Left lung (tissue), 14 donors: ENCODE measurements at places on chromosomes 12 and 14. TPM values are rescaled to one million over a fixed set of nuclear protein-coding genes. Genes with fewer than 3 reads are reported as not detected.

- DNase-seq, result no peak
Observed at GRCh38 chr12:121108492-121108891, 24.2 kb upstream of the P2RX7 start.

- no peak for DNase-seq
Observed at GRCh38 chr14:72588521-72588920, 305.4 kb downstream of the DPF3 start.

DNA sequence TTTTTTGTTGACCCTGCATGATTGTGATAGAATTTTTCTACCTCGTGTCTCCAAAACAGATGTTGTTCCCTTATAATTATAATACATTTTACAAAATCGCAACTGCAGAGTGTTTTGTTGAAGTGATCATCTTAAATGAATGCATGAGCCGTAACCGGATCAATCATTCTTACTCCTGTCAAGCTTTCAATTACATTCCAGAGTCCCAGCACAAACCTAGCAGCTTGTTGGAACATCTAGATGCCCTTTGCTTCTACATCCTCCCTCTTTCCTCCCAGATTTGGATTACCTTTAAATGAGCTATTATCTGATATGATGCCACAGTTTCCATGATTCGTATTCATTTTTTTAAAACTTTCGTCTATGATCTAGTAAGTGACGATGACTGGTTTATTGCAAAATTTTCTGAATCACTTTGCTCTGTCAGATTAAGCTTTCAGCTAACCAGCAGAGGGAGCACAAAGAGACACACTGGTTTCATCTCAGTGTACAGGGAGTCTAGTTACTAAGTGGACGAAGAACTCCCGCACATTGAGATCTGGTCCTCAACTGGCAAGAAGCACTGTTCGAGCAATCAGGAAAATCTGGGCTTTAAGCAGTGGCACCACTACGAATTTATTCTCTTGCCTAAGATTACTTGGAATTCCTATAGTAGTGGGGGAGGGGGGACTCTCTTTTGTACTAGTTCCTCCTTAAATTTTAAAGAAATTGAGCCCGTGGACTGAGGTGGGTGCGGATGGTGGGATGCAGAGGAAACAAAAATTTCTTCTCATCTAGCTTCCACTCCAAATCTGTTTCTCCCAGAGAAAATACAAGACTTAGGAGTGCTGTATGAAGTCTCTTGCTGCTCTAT is 40.9 kb downstream of the TSHR start:
- DNase-seq, result no peak

DNA sequence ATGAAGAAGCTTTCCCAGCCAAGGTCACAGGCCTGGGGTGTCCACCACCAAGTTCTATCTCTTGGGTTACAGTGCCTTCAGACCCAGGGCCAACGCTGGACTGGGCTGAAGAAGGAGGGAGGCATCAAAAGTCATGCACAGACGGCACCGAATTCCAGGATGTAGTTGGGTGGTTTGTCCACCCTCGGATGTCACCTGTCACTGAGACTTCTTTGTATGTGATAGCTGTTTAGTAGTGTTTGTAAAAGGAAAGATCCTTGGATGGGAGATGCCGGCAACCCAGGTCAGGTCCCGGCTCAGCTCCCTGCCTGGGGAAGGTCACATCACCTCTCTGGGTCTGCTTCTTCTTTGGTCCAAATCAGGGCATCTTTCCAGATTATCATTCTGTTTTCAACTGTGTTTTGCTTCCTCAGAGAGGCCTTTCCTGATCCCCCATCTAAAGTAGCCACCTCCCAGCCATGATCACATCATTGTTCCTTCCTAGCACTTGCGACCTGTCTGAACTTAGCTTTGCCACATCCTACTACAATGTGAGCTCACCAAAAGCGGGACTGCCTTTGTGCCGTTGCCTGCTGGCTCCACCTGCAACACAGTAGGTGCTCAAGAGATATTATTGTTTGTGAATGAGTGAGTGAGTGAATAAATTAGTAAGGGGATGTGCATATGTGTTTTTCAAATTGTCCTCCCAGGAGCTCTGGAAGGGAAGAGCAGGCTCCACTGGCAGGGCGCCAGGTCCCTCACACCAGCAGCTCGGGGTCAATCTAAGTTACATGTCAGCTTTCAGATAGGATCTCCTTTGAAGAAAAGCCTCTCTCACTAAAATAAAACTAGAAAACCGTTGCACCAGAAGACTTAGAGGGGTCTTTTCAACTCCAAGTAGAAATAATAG is 2.1 kb downstream of the TSPAN11 start:
- no peak for DNase-seq

DNA sequence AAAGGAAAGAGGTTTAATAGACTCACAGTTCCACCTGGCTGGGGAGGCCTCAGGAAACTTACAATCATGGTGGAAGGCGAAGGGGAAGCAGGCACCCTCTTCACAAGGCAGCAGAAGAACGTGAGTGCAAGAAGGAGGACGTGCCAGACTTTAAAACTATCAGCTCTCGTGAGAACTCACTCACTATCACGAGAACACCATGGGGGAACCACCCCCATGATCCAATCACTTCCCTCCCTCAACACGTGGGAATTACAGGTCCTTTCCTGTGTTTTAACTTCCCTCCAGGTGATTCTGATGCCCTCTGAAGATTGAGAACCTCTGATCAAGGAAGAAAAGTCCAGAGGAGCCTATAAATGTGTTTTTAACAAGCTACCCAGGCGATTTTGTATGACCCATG is 358.7 kb downstream of the MED13L start:
- no peak for DNase-seq

GRCh38 chr12:117044790-117045159 is 54.4 kb downstream of the TESC start:
- no peak for DNase-seq

GRCh38 chr14:71139294-71139946 is 232.2 kb downstream of the PCNX1 start:
- no peak for DNase-seq

The FZD10 gene
- total RNA-seq, result 0.82 TPM

DNA sequence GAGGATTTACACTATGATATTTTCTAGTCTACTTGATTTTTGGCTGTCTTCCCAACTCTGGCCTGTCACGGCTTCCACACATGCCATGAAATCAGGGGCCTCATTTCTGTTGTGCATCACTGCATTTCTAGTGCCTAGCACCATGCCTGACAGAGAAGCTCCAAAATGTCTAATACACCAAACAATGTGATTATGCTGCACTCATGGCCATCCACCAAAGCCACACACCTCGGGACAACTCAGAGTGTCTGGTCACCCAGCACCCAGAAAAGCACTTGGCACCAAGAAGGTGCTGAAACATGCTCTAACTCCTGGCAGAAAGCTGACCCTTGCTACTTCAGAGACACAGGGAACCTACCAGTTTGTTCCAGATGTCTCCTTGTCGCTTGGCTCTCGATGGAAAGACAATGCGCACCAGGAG is 11.3 kb downstream of the GCN1 start:
- DNase-seq, result no peak

The P2RX4 gene
- total RNA-seq, result 75.1 TPM

DNA sequence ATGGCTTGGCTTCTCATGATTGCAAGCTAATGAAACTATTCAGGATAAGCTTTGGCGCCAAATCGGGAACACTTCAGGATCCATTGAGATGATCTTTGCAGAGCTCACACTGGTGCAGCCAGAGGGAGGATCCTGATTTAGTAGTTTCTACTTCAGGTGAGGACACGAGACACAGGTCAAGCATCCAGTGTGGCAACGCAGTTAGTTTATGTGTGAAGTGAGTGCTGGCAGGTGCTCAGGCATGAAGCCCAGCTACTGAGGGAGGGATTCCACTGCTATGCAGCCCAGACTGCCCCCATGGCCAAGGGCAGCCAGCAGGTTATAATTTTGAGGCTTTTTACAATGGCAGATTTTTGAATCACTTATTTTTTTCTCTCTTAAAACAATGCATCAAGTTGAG is 113.5 kb upstream of the PCED1B start:
- DNase-seq, result no peak
